ENCODE measurements at places on chromosomes 12 and 14. TPM values are rescaled to one million over a fixed set of nuclear protein-coding genes. Genes with fewer than 3 reads are reported as not detected.

Gene PRB3
- not detected for total RNA-seq

Gene TMEM117
- total RNA-seq = 9.1 TPM

Gene KRT72
- not detected for total RNA-seq

- no peak for DNase-seq
Observed at GRCh38 chr14:101917413-101918017, 46.9 kb upstream of the DYNC1H1 start.

- DNase-seq = peak; percentile 55
Observed at GRCh38 chr12:12585115-12585863, 22.6 kb upstream of the DUSP16 start.

DNA sequence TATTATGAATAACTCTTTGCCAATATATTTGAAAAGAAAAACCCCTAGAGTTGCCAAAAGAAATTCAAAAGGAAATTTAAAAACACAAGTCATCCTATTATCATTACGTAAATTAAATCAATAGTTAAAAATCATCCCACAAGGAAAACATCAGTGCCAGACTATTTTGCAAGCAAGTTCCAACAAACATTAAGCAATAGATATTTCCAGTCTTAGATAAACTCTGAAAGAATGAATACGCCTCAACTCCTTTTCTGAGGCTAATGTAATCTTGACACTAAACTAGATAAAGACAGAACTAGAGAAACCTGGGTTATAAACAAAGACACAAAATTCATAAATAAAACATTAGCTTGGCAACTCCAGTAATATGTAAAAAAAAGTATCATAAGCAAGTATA, 245.9 kb downstream of the FOXN3 start:
- no peak for DNase-seq

DNA sequence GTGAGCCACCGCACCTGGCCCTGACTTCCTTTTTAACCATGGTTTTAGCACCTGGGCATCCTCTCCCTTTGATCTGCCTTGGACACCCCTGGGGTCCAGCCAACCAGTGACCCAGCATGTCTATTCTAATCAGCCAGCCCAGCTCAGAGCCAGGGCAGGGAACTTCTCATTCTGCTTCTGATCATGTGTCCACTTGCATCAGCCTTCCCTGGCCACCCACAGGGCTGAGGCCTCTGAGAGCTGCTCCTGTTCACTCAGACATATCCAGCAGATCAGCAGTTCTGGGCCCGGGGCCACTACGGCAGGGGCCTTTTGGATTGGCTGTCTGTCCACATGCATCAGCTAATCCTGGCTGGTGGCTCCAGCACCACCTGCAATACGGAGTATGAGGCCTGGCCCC, 117.9 kb upstream of the MAP1LC3B2 start:
- DNase-seq = no peak

GRCh38 chr12:130054803-130055202, 107.5 kb upstream of the FZD10 start:
- no peak for DNase-seq

GRCh38 chr14:73754911-73755360, 40.8 kb upstream of the PNMA1 start:
- DNase-seq = no peak

GRCh38 chr12:76265424-76266180, 82.6 kb downstream of the BBS10 start:
- DNase-seq = no peak
